HCT116 (cell line): ENCODE measurements at places on chromosomes 6 and 20.
A peak's percentile ranks its signal among the peaks of the same experiment; 100 is the strongest.

DNA sequence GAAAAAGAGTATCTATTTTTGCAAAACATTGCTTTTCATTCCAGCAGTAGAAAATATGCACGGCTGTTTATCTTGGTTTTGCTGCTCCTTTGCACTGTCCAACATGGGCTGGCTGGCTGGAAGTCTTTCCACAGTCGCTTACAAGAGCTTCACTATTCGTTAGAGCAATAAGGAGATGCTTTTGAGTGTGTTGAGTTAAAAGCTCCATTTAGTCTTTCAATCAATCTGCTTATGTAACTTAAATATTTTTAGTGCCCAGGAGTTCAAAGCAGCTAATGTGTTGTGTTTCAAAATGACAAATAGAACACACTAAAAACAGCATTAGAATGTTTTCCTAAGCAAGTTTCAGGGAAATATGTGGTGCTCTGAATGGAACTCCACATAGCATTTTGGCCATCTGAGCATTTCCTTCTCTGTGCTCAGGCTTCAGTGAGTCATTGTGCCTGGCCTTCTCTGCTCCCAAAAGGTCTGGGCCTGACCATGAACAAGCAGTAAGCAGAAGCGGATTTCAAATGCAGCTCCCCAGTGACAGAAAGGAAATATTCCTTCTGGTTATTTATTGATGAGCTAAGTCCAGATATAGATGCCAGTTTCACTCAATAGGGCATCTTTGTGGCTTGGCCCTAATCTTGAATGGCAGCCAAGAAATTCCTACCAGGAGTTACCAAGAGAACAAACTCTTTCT lies 580.3 kb downstream of the TENT5A start:
- peak; percentile 15 for DNase-seq

DNA sequence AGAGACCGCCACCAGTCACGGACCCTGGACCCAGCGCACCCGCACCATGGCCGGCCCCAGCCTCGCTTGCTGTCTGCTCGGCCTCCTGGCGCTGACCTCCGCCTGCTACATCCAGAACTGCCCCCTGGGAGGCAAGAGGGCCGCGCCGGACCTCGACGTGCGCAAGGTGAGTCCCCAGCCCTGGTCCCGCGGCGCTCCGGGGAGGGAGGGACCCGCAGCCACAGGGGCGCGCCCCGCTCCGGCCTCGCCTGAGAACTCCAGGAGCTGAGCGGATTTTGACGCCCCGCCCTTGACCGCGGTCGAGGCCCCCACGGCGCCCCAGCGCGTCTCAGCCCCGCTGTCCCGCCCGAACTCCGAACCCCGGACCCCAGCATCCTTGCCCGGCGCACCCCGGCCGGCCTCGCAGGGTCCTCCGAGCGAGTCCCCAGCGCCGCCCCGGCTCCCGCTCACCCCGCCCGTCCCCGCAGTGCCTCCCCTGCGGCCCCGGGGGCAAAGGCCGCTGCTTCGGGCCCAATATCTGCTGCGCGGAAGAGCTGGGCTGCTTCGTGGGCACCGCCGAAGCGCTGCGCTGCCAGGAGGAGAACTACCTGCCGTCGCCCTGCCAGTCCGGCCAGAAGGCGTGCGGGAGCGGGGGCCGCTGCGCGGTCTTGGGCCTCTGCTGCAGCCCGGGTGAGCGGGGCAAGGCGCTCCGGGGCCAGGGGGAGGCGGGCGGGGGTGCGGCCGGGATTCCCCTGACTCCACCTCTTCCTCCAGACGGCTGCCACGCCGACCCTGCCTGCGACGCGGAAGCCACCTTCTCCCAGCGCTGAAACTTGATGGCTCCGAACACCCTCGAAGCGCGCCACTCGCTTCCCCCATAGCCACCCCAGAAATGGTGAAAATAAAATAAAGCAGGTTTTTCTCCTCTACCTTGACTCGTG lies at the start of gene OXT:
OXT (plus strand) TSS at position 11 of the 920 bp plus-strand sequence; CDS start at position 47, 36 bp downstream.
- DNase-seq: no peak

- DNase-seq: no peak
Observed at GRCh38 chr6:31186052-31186734, 15.7 kb upstream of the POU5F1 start.

GRCh38 chr6:159602431-159603041 lies 90.5 kb downstream of the SOD2 start:
- DNase-seq: no peak

DNA sequence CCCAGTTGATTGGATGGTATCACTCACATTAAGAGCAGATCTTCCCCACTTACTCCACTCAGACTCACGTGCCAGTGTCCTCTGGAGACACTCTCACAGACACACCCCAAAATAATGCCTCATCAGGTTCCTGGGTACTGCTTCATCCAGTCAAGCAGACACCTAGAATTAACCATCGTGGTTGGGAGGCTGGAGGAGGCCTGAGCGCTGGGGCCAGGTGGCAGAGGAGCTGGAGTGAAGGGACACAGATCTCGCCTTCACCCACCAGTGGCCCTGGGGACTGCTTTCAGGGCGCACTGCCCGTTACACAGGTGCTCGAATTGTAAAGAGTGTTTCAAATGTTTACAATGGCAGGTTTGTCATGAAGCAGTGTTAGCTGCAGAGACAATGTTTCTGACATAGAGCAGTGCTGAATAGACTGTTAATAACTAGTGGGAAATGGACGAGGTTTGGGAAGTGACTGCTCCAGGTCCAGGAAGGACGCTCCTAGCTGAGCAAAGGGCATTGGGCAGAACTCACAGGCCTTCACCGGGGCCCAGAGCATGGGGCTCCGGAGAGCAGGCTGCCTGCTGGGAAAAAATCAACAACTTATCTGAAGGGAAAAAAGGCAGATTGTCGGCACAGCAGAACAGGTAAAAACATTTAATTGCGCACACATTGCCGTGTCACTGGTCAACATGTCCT lies 38.4 kb downstream of the TMEM242 start:
- no peak for DNase-seq

DNA sequence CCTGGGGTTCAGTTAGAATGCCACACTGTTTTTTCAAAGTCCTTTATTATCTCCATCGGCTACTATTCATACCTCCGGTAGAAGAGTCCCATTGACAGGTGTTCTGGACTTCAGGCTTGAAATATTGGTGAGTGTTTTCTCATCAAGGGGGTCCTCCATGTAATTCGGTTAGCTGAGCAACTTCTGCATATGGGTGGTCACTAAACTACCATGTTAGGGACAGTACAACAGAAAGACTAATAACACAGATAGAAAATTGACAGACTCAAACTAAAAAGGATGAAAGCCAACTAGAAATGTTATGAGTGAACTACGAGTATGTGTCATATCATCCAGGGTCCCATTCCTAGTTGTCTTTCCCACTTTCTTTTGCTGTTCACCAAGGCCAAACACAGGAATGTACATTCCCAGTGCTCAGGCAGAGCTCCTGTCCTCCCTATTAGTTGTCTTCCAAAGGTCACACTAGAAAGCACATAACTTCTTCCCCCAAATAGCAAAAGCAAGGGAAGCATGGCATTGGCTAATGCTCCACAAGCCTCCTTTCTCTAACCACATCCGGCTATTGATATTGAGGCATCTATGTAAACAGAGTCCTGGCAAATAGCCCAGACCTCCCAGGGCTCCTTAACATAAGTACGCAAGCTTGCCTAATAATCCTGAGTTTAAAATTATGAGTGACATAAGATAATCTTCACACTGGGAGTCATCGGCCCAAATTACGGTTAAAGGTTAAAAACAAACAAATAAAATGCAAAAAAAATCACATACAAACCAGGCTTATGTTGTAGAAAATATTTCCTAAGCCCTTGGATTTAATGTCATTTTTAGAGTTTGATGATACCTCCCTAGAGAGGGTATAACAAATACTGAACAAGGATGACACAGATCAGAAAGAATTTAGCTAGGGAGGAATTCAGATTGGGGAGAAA lies 13.2 kb downstream of the CCN2 start:
- no peak for DNase-seq

DNA sequence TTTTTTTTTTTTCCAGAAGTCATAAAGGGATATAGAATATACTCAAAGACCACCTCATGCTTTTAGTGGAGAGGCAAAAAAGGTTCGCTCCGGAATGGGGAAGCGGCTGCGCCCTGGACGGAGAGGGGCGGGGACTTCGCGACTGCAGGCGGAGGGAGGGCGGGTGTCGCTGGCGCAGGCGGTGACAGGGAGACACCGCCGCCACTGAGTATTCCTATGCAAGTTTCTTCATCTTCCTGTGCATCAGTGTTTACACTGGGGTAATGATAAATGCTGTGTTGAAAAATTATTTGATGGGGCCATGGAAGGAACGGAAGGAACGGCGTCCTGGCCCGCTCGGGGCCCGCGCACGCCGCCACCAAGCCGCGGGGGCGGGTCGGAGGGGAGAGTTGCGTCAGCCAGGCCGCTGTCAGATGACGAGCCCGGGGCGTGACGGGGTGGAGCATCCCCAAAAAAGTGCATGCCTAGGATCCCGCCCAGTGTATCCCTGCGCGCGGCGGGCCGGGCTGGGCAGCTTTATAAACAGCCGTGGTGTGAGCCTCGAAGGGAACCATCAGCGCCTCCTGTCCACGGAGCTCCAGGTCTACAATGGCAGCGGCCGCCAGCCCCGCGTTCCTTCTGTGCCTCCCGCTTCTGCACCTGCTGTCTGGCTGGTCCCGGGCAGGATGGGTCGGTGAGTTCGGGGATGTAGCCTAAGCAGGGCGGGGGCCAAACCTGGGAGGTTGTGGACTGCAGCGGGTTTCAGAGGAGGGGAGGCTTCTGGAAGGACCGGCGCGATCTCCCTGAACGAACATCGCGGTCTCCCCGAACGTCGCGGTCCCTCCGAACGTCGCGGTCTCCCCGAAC lies at the start of gene ULBP1:
ULBP1 (plus strand) TSS at position 482 of the 846 bp plus-strand sequence; CDS start at position 589, 107 bp downstream.
- peak; percentile 81 for DNase-seq

DNA sequence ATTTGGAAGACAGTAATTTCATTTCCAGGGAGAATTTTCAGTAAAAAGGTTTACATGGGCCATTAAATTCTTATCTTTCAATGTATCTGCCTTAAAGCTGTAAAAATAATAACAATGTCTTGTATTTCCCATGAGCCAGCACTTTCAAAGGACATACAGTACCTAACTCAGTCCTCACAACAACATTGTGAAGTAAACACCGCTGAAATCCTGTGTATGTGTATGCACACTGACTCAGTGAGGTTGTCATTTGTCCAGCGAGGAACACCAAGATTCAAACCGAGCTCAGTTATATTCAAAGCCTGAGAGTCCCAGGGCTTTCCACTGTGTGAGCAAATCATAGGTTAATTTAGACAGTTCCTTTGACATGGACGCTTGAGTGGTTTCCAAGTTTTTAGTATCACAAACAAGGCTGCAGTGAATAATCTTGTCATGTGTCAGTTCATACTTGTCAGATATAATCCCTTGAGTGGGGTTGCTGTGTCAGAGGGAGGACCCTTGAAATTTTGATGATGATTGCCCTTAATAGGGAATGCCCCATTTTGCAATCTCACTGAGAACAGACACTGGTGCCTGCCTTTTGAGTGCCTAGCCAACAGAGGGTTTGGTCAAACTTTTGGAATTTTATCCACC lies 50.0 kb upstream of the SLC22A23 start:
- no peak for DNase-seq

- DNase-seq: no peak
Observed at GRCh38 chr6:134888316-134888715, 61.6 kb downstream of the ALDH8A1 start.

- no peak for DNase-seq
Observed at GRCh38 chr6:165744555-165745228, 81.7 kb upstream of the PDE10A start.

GRCh38 chr6:18491308-18492045 lies 104.3 kb downstream of the RNF144B start:
- no peak for DNase-seq

DNA sequence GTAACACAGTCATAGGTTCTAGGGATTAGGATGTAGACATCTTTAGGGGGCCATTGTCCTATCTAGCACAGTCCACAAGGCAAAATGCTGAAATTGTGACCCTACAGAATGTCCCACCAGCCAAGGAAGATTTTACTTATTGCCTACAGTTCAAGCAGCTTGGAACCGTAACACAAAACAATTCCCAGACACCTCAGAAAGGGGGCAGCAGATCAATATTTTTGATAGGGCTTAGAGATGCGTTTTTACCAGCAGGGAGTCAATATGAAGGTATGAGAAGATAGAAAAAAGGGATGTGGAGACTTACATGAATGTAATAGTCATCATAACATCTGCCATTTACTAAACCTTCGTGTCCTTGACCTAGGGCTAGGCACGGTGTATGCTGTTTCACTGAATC lies 81.0 kb downstream of the TMEM170B start:
- peak; percentile 22 for DNase-seq

DNA sequence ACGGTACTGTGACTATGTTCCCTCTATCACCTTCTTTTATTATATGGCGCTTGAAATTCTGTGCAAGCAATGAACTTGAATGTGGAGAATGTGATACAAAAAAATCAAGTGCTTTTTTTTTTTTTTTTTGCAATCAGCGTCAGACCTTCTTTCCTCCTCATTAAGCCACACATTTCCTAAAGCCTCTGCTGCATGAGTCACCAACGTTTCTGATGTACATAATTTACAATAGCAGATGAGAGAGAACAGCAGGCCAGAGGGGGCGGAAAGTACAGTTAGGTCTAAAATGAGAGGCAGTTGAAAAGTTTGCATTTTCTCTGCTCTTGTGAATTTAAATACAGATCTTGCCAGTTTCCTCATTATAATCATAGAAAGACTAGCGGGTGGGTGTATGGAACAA lies 114.6 kb upstream of the RIPOR2 start:
- no peak for DNase-seq

- no peak for DNase-seq
Observed at GRCh38 chr20:12535316-12535715, 473.5 kb upstream of the SPTLC3 start.

DNA sequence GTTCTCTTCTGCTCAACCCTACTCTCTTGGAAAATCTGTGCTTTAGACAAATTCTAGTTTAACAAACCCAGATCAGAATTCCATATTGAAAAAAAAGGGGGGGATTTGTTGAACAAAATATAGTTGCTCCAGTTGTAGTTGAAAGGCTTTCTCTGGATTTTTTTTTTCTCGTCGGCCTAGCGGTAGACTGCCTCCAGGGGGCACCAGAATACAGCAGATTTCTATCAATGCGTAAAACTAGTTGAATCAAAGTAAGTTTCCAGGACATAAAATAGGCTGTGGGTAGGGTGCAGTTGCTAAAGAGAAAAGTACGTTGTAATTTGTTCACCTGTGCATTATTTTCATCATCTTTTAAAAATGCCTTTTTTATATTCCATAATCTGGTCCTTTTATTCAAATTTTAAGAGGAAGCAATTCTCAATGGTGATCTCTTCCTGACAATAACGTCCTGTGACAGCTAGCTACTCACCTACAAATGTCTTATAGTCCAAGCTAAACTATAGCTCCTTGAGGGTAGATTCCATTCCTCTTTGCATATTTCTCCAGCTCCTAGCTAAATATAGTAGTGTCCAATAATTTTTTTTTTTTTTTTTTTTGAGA lies 105.4 kb downstream of the PERP start:
- peak; percentile 48 for DNase-seq

GRCh38 chr6:89525786-89526562 lies 93.0 kb downstream of the ANKRD6 start:
- no peak for DNase-seq

GRCh38 chr20:19889011-19889953 lies 127.9 kb upstream of the NAA20 start:
- no peak for DNase-seq

- no peak for DNase-seq
Observed at GRCh38 chr6:100462706-100463629, 1.8 kb downstream of the SIM1 start.
